ENCODE measurements at places on chromosomes 7 and 10.

- DNase-seq = no peak
Measured at GRCh38 chr10:14674376-14675050, 100.2 kb downstream of the FAM107B start.

GRCh38 chr7:138979988-138980562, 1.1 kb downstream of the KIAA1549 start:
- DNase-seq = no peak

DNA sequence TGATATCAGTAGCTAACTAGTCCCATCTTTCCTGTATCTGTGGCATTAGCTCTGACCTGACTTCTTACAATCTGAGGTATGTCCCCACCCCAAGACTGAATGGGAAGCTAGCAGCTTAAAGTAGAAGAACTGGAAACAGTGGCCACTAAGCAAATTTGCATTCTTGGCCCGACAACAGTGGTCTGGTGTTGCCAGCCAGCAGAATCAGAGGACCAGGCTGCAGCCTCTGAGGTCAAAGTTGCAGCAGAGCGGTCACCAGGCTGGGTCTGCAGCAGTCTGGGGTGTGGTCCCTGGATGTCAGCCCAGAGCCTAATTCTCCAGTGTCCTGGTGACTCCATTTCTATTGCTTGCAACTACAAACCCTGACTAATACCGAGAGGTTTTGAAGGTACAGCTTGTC, 26.3 kb downstream of the FAM107B start:
- no peak for DNase-seq

- DNase-seq = peak; percentile 41
Measured at GRCh38 chr10:102643336-102644065, 778 bp upstream of the TRIM8 start.

DNA sequence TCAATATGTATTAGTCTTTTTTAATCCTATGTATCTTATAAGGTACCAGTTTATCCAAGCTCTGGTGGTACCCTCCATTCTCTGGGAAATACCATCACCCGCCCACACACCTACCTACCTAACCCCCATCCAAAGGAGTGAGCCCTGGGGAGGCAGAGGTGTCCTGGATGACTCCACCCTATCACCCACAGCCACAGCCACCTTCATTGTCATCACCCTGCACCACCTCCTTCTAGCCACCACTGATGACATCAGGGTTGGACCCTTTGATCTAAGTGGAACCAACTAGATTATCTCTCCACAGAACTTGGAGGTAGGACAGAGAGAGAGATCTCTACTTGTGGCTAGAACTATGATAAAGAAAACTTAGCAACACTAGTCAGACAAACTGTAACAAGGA, 259.4 kb downstream of the PARD3 start:
- DNase-seq = no peak

- no peak for DNase-seq
Measured at GRCh38 chr7:134016942-134017303, 110.2 kb upstream of the LRGUK start.

GRCh38 chr10:28241741-28242399, 61.0 kb downstream of the MPP7 start:
- no peak for DNase-seq

- DNase-seq = no peak
Measured at GRCh38 chr7:143905509-143905908, 3.5 kb upstream of the TCAF1 start.

DNA sequence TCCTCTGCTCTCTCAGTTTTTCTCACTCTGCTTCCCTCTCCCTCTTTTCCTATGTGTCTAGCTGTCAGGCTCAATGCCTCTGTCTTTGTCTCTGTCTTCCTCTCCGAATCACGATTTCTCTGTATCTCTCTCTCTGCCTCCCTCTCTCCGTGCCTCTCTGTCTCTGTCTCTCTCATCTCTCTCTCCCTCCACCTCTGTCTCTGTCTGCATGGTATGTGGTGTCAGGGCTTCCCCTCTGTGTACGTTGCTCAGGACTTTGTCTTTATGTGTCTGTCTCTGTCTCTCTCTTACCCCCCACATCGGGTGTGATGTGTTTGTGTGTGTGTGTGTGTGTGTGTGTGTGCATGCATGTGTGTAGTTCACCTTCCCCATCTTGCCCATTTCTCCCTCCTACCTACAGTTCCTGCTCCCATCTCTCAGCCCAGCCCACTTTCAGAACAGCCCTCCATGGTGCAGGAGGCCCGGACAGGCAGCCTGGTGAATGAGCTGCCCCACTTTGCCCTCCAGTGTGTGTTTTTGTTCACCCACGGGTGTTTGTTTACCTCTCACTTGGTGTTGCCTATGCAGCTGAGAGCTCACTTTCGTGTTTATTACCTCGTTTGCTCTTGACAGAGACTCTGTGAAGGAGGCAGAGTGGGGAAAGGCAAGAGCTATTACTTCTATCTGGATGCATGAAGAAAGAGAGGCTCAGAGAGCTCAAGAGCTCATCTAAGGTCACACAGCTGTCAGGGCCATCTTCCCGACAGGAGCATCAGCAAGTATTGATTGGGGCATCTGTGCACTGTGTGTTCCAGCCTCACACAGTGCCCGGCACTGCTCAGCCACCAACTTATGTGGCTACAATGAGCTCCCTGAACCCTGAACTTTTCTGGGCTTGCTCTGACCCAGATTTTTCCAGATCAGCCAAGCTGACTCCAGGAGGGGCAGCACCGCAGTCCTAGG, 163.5 kb upstream of the ZMIZ1 start:
- no peak for DNase-seq

GRCh38 chr10:79979310-79979975, 30.5 kb upstream of the SFTPD start:
- no peak for DNase-seq

DNA sequence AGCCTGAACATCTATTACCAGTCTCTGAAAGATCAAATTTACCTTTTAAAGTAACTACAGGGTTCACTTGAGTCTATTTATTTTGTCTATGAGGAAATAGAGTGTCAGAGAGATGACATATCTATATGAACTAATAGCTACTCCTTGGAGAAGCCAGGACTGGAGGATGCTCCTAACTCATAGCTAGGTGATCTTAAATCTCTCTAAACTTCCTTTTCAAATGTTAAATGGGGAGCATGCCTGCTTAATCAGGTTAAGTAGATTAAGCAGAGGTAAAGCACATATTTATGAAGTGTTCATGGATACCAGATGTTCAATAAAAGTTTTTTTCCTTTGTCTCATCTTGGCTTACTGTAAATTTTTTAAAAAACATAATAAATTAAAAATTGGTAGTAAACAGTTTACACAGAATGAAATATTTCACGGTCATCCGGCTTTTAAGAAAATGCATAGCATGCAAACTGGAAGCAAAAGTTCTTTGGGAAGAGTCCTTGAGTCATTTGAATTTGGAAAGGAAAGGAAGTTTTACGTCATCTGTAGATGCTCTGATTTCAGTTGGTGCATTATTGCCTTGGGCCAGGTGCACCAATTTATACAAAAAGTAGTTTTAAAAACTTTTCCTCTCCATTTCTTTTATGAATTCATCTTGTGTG, 155.1 kb downstream of the BICC1 start:
- no peak for DNase-seq

GRCh38 chr7:41882256-41882655, 179.4 kb upstream of the INHBA start:
- DNase-seq = no peak

- DNase-seq = no peak
Measured at GRCh38 chr7:129401967-129402860, 32.0 kb upstream of the STRIP2 start.

DNA sequence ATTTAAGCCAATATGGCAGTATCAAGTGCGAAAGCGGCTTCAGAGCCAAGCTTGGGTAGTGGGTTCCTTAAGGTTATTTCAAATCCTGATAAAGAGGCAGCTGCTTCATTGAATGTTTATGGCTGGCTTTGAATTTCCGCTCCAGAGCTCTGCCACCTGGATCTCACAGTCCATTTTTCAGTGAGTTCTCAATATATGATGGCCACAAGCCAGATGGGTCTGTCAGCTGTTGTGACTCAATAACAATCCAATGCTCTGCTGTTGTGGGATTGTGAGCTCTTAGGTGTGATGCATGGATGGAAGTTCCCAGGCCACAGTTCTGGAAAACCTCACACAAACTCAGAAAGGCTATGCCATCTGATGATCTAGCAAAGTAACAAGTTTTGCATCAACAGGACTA, 743.8 kb upstream of the LRRN3 start:
- no peak for DNase-seq

- no peak for DNase-seq
Measured at GRCh38 chr7:107045980-107046379, 1.5 kb downstream of the PRKAR2B start.

GRCh38 chr10:29619241-29619669, 15.5 kb downstream of the SVIL start:
- no peak for DNase-seq

GRCh38 chr7:138825049-138825721, 27.2 kb upstream of the ATP6V0A4 start:
- DNase-seq = no peak

- no peak for DNase-seq
Measured at GRCh38 chr10:72370201-72370722, 15.5 kb upstream of the DNAJB12 start.

GRCh38 chr7:150502519-150502918, 12.2 kb upstream of the GIMAP7 start:
- no peak for DNase-seq

GRCh38 chr7:141304291-141304690, 230.4 kb downstream of the TMEM178B start:
- no peak for DNase-seq

DNA sequence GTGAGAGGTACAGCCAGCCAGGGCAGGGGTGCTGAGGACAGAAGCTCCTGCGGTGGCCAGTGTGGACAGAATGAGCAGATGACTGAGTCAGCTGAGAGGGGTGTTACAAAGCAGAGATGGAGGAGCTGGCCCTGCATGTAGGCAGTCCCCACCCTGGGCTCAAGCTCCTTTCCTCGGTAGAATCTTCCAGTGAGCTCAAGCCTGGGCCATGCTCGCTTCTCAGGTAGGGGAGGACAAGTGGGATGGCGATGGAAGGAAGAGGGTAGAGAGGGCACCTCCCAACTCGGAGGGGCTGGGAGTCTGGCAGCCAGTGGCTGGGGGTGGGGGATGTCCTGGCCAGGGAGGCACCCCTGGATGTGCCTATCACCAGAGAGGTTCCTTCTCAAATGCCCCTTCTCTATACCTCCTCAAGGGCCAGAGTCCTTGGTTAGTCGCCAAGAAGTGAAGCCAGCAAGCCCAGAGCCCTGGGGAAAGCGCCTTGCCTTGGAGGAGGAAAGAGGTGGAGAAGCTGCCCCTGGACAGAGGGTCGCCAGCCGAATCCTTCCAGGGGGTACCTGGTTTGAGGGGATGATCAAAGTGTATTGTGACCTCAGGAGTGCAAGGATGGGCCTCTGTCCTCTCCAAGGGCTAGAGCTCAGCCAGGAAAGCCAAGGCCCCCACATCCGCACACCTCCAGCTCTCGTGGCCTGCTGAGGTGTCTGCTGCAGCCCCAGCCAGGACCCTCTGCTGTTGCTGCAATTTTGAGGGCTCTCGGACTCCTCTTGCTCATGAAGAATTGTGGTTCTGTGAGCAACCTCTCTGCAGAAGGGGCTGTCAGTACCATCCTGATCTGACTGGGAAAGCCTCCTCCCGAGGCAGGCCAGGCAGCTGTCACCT, 88.6 kb upstream of the MACROH2A2 start:
- no peak for DNase-seq

DNA sequence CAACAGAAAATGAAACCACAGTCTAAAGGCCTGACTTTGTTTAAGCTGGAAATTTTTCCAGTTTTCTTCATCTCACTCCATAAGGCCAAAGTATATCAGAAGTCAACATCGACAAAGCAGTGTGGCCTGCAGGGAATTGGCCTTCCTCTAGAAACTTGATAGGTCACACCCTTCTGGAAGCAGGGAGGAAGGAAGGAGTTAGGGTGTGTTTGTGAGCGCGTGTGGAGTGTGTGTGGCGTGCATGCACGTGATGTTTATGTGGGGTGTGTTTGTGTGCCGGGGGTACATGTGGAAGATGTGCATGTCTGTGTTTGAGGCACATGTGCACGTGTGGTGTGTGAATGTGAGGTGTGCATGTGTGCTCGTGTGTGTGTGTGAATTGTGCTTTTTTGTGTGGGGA, 28.6 kb downstream of the ZC3HAV1 start:
- no peak for DNase-seq

DNA sequence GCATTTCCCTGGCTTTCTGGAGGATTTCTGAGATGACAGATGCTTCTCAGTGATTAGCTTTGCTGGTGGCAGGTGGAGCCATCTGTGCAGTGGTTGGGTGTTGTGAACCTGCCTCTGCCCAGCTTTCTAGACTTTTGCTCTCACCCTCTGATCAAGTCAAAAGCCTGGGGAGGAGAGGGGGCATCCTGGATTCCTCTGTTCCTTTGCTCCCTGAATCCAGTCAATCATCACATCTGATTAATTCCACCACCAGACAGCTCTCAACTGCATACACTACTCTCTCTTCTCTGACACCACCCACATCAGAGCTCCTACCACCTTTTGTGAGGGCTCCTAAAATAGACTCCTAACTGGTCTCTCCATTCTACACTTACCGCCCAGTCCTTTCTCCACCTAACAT, 283.5 kb downstream of the WDR11 start:
- no peak for DNase-seq

- no peak for DNase-seq
Measured at GRCh38 chr10:113890769-113891168, 36.3 kb downstream of the NHLRC2 start.

DNA sequence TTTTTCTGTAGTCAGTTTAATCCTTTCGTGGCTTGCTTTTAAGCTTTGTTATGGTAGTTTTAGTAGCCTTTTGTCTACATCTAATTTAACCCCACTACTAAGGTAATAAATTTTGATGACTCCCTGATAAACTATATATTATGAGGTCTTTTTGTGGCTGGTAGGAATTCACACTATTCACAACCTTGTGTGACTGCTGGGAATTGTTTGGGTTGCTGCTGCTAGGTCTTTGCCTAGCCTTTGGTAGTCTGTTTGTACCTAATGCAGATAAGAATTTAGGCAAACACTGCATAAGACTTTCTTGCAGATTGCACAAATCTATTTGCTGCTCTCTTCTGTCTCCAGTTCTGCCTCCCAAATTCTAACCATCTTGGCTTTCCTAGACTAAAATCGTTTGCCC, 58.3 kb downstream of the SHOC2 start:
- DNase-seq = no peak

DNA sequence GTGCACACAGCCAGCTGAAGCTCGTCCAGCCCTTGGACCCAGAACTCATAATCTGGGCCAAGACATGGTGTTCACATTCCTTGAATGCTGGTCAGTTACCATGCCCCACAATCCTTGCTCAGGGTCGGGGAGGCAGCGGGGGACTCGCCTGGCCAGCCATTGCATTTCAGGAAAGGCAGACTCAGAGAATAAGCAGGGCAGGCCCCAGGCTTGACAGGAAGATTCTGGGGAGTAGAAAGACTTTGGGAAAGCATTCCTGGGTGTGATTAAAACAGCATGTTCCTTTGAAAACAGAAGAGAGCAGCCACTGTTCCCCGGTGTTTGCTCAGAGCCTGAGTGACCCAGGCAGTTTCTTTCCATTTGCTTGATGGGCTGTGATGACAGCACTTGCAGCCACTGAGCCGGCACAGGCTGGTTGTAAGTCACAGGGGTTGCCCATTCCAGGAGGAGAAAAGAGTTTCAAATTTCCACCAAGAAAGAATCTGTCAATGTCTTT, 473.7 kb downstream of the TYW1 start:
- DNase-seq = no peak

GRCh38 chr7:76260171-76260703, 42.2 kb upstream of the HSPB1 start:
- peak; percentile 13 for DNase-seq
